AML-193 (cell line): ENCODE measurements at places on chromosomes 5 and 9.

- DNase-seq = no peak
Observed at GRCh38 chr9:109966643-109967368, 186.8 kb downstream of the PALM2AKAP2 start.

- DNase-seq = no peak
Observed at GRCh38 chr9:95736370-95736769, 139.1 kb upstream of the ERCC6L2 start.

- no peak for DNase-seq
Observed at GRCh38 chr9:88996046-88996920, 5.0 kb downstream of the S1PR3 start.

GRCh38 chr5:167451076-167451475 is 840.4 kb upstream of the WWC1 start:
- no peak for DNase-seq

GRCh38 chr5:99460701-99461100 is 531.9 kb upstream of the CHD1 start:
- no peak for DNase-seq

- DNase-seq = peak; percentile 79
Observed at GRCh38 chr9:764105-764524, 77.4 kb upstream of the DMRT1 start.

- DNase-seq = no peak
Observed at GRCh38 chr9:135080286-135081263, 6.9 kb upstream of the OLFM1 start.

DNA sequence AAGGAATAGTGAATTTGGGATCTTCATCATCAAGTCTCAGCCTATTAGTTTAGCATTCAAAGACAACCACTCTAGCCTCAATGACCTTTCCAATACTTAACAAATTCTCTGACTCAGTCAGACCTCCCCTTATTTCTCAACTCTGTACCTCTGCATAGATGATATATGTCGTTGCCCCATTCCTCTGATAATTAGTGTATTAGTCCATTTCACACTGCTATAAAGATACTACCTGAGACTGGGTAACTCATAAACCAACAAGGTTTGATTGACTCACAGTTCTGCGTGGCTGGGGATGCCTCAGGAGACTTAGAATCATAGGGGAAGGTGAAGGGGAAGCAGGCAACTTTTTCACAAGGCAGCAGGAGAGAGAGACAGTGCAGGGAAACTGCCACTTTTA is 8.9 kb downstream of the MRPL22 start:
- no peak for DNase-seq

DNA sequence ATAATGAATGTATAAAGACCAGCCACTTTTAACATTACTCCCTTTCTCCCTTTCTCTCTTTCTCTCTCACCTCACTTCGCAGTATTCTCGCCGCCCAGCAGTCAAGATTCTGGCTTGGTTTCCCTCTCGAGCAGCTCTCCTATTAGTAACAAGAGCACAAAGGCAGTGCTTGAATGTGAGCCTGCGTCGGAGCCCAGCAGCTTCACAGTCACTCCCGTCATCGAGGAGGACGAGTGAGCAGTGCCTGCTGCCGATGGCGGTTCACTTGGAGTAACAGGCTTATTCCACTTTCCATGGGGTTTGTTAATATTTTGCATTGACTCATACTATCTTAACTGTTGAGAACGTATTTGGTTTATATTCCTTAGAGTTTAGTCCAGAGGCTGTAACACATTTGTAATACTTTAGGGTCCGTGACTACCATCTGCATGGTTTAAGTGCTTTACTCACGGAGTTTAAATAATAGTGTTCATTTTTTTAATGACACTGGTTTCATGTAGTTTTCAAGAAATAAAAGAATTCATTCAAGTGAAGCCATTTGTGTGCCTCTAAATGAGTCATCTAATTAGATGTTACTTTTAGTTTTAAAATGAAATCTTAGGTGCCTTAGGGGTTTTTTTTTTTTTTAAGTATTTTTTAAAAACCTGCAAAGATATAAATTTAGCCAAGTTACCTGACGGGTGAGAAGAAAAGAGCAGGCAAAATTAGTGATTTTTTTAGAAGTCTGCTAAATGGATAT is 8.4 kb upstream of the DMRT3 start:
- DNase-seq = no peak

DNA sequence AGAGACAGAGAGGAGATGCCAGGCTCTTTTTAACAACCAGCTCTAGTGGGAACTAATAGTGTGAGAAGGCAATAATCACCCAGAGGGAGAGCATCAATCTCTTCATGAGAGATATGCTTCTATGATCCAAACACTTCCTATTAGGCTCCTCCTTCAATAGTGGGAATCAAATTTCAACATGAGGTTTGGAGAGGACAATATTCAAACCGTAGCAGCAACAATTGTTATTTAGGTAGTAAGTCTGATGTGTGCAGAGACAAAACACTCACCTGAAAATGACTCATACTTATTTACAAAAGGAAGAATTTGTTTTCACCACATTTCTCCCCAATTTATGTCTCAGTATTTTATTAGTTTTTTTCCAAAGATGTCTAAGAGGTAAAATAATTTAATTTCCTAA is 144.3 kb downstream of the ST8SIA4 start:
- no peak for DNase-seq

DNA sequence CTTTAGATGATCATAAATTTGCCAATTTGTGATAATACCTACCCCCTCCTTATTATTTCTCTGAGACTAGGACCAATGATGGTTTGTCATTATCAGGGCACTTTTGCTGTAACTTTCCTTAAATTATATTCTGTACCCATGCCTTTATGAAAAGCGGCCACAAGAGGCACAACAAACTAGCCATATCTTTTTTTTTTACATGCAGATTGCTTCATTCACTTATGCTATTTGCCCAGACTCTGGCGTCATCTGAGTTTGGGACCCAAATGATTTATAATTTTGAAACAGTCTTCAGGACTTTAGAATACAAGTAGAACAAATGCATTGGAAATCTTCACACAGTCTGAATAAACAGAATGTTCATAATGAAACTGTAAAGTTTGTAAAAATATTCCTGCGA is 408.1 kb downstream of the MAT2B start:
- peak; percentile 50 for DNase-seq

DNA sequence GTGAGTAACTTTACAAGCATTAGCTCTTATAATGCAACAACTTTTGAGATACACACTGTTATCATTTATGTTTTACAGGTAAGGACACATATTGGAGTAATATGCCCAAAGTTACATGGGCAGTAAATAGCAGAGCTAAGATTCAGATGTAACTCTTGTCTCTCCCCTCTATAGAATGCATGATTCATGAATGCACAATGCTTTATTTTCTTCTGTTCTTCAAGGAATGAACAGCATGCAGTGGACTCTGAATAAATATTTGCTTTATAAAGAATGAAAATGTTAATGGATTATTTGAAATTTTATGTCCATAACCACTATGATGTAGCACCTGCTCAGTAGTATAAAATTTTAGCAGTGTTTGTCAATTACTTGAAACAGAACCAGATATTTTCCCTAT is 629.5 kb downstream of the KCTD16 start:
- no peak for DNase-seq

GRCh38 chr5:134647750-134648424 is 698 bp upstream of the SEC24A start:
- DNase-seq = peak; percentile 41

GRCh38 chr5:115165790-115166189 is 3.9 kb downstream of the TRIM36 start:
- no peak for DNase-seq

- DNase-seq = peak; percentile 54
Observed at GRCh38 chr9:105757496-105758251, 63.3 kb downstream of the TMEM38B start.

- no peak for DNase-seq
Observed at GRCh38 chr9:70205366-70206020, 53.3 kb upstream of the SMC5 start.

DNA sequence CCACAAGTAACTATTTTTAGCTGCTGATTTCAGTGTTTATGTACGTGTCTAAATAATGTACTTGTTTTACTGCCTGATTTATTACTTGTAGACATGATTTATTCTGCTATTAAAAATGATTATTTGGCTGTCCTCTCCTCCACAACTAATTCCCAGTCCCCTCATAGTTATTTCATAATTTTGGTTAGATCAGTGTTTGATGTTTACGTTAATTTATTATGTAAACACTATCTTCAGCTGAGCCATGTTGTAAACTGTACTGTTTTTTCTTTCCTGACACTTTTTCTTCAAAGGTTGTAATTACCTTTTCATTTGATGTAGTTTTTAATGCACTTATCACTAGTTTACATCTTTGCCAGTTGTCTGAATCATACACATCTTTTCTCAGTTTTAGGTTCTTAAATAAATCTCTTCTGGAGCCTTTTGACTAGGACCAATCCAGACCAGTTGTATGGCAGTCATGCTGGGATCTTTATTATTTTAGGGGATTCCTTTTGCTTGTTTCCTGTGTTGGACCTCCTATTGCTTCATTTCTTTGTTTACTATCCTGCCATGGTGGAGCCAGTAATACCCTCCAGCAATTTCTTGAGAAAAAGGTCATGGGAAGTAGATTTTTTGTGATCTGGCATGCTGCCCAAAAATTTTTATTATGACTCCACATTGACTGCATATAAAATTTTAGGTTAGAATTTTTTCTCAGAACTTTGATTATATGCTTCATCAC is 16.1 kb downstream of the AP3S1 start:
- DNase-seq = no peak

- DNase-seq = no peak
Observed at GRCh38 chr9:96779089-96779488, 1.2 kb upstream of the ZNF510 start.

- DNase-seq = no peak
Observed at GRCh38 chr5:172403817-172404216, 50.5 kb downstream of the SH3PXD2B start.

- DNase-seq = no peak
Observed at GRCh38 chr5:151041577-151042268, 21.3 kb downstream of the GPX3 start.

- DNase-seq = no peak
Observed at GRCh38 chr9:76161106-76161505, 233.1 kb downstream of the RFK start.

DNA sequence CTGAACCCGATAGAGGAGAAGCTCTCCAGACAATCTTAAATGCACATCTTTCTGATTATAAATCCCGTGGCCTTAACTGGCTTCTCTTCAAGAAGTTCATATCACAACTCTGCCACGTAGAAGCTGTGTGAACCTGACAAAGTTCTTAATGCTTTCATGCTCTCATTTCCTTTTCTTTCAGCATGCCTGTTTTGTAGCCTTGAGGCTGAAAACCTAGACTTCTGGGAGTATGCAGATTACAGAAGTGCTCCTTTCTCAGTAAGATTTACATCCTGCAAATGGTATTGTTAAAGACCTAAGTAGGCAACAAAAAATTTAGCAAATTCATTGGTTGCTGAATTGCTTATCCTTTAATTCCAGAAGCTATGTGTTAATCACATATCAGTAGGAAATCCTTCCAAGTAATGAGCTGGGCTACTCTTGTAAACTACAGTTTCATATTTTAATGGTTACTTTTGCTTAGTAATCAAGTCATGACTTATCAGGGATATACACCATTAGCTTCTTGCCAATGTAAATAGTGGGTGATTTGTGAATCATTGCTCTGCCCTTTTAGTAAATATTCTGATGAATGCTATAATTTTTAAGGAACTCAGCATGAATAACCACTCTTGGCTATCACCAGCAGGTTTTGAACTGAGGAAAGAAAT is 334.7 kb downstream of the FBXL7 start:
- no peak for DNase-seq

DNA sequence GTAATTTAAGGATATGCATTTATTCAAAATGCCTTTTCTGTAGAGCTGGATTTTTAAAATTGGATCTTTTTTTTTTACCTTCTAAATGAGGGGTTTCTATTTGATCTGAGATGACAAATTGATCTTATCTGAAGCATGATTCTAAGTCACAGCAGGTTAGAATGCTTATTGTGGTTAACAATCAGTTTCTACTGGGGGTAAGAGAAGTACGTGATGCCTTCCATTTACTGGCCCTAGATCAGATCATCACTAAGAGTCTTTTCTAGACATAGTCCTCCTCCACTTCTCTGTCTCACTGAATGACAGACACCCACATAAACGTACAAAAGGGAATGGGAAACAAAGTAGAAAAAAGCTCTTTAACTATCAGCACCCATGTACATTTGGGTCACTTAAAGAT is 231.9 kb downstream of the DMAC1 start:
- DNase-seq = no peak
